Vein endothelial cell (primary cell): ENCODE measurements at places on chromosomes 13 and 19. TPM values are rescaled to one million over a fixed set of nuclear protein-coding genes. Genes with fewer than 3 reads are reported as not detected.

Gene LIPE
- 4.5 and 5.6 TPM in 2 replicates for total RNA-seq

Gene DLL3
- 0.29 and 0.65 TPM in 2 replicates for total RNA-seq

Gene ATP7B
- total RNA-seq = 4.2 and 5.8 TPM in 2 replicates

Gene KCNN1
- not detected in 2 replicates for total RNA-seq

Gene GRK1
- under 0.01 TPM in 1 of 2 replicates, not detected in the other for total RNA-seq

Gene PRX
- 1.2 and 1.3 TPM in 2 replicates for total RNA-seq

Gene CEACAM7
- total RNA-seq = not detected in 2 replicates

Gene AMER2
- total RNA-seq = not detected in 2 replicates

Gene FGF21
- not detected in 2 replicates for total RNA-seq

Gene ZNF99
- not detected in 2 replicates for total RNA-seq

Gene ZNF571
- total RNA-seq = 1.7 and 2.0 TPM in 2 replicates

Gene CEACAM3
- not detected in 2 replicates for total RNA-seq

Gene PLPP2
- total RNA-seq = 38.2 and 40.0 TPM in 2 replicates

Gene HSH2D
- not detected in 2 replicates for total RNA-seq

Gene YJEFN3
- total RNA-seq = 0.33 and 0.48 TPM in 2 replicates

Gene LRRC63
- 0.10 TPM in 1 of 2 replicates, not detected in the other for total RNA-seq

Gene AZU1
- not detected in 2 replicates for total RNA-seq

Gene NLRP11
- under 0.01 TPM in 1 of 2 replicates, not detected in the other for total RNA-seq

Gene IGFL2
- not detected in 2 replicates for total RNA-seq

Gene MCOLN1
- 9.1 and 9.3 TPM in 2 replicates for total RNA-seq

Gene GAPDHS
- not detected in 2 replicates for total RNA-seq

Gene LILRA5
- total RNA-seq = not detected in 2 replicates

Gene NTN5
- total RNA-seq = not detected in 2 replicates

Gene PALM
- total RNA-seq = 21.7 and 73.5 TPM in 2 replicates
